Stimulated activated CD4-positive, alpha-beta T cell treated with anti-CD3 and anti-CD28 coated beads, Interleukin-2, amount 100 ng/mL, for 4 hours (primary cell): ENCODE measurements at places on chromosomes 2 and 18.

- DNase-seq = no peak
Measured at GRCh38 chr2:113123726-113124125, 3.7 kb upstream of the IL1RN start.

DNA sequence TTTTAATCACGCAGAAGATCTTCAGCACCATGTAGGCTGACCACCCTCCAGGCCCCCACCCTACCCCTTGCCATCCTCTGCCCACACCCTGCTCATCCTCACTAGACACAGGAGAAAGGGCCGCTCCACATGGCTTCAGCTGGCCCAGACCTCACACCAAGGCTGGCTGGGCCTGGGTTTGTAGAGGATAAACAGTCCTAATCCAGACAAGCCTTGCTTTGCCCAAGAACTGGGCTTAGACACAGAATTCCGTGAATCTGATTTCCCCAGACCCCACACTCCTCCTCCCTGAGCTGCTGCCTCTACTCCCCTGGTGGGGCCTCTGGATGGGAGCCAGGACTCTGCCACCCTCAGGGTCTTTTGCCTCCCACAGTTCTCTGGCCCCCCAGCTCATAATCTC, 185.3 kb downstream of the CYP26B1 start:
- no peak for DNase-seq

DNA sequence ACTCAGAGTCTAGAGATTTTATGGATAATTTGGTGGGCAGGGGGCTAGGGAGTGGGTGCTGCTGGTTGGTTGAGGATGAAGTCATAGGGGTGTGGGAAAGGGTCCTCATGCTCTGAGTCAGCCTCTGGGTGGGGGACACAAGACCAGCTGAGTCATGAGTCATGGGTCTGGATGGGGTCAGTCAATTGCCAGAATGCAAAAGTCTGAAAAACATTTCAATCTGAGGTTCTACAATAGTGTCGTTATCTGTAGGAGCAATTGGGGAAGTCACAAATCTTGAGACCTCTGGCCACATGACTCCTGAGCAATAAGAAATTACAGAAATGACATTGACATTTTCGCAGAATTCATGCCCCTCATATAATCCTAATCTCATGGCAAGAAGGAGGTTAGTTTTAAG, 15.1 kb downstream of the NMS start:
- DNase-seq = no peak

GRCh38 chr2:203685081-203685621, 21.3 kb upstream of the CD28 start:
- DNase-seq = no peak

- DNase-seq = no peak
Measured at GRCh38 chr2:191611614-191612013, 66.3 kb upstream of the NABP1 start.

- no peak for DNase-seq
Measured at GRCh38 chr2:12750166-12750905, 33.6 kb downstream of the TRIB2 start.

- no peak for DNase-seq
Measured at GRCh38 chr2:160006475-160006874, 55.9 kb downstream of the PLA2R1 start.

GRCh38 chr2:109173311-109174171, 44.5 kb downstream of the SH3RF3 start:
- DNase-seq = no peak

DNA sequence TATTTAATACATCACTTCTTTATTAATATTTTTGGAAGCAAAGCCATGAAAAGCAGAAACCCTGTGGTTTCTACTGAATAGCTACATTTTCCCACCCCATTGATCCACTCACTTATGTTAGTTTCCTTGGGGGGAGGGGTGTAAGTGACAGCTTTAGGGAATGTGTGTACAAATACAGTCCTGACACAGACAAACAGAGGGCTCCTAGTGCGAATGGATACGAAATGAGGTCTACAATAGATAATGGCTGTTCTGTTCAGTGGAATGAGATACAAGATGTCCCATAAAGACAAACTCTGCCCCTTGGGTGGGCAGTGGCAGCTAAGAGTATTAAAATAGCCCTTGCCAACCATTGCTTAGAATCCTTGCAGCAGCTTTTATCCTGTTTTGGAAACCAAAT, 312.9 kb downstream of the NCKAP5 start:
- DNase-seq = no peak

GRCh38 chr18:35247412-35248249, 6.8 kb downstream of the ZNF397 start:
- no peak for DNase-seq

DNA sequence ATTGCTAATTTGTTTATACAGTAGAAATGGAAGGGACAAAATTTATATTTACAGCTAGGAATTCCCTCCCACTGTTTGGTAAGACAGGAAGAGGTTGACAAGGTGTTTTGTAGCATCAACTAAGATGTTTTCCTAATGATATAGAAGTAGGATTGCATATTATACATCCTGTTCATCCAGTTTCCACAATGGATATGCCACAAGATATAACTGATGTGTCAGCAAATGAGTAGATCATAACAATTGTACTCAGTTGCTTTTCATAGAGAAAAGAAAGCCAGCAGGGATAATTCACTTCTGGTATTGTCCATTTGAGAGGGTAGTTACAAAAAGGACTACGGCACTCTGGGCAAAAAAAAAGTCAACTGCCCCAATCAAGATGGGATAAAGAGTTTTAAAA, 102.7 kb downstream of the CALCRL start:
- DNase-seq = no peak

DNA sequence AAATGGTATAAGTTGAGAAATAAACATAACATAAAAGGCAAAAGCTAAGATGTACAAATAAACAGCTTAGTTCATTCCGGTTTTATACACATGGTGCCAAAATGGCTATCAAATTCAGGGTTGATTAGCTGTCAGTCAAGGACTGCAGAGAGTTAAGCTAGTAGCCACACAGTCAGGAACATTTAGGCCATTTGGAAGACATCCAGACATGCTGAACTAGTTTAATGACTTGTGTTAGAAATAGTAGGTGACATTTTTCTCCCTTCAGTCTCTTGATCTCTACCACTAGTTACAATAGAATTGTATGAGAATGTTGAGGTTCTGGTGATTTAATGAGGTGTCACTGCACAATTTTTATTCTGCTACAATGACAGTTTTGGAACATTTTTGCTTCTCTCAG, 394.4 kb upstream of the SPHKAP start:
- DNase-seq = no peak

DNA sequence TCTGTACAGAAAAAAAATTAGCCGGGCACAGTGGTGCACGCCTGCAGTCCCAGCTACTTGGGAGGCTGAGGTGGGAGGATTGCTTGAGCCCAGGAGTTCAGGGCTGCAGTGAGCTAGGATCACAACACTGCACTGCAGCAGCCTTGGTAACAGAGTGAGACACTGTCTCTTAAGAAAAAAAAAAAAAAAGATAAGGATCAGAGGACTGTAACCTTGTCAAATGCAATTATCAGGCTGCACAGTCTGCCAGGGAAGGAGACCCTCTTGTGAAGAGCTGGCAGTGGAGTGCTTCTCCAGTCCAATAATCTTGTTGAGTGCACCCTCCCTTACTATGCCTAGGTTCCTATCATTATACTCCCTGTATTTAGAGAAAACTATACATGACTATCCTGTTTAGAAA, 330.7 kb downstream of the PDE11A start:
- no peak for DNase-seq

GRCh38 chr2:170588729-170589128, 126.4 kb upstream of the SP5 start:
- DNase-seq = no peak

GRCh38 chr2:199462956-199463692, 5.4 kb upstream of the SATB2 start:
- DNase-seq = no peak

DNA sequence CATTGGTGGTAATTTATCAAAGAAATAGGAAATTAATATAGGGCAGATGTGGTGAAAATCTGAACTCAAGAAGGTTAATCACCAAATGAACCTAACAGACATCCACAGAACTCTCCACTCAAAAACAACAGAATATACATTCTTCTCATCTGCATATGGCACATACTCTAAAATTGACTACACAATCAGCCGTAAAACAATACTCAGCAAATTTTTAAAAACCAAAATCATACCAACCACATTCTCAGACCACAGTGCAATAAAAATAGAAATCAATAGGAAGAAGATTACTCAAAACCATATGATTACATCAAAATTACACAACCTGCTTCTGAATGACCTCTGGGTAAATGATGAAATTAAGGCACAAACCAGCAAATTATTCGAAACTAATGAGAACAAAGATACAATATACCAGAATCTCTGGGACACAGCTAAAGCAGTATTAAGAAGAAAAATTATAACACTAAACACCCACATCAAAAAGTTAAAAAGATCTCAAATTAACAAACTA, 31.0 kb downstream of the RBM43 start:
- DNase-seq = no peak

GRCh38 chr2:174044556-174044955, 79.4 kb upstream of the SP3 start:
- DNase-seq = no peak

GRCh38 chr2:207141386-207141785, 24.4 kb downstream of the KLF7 start:
- DNase-seq = no peak

- DNase-seq = peak; percentile 18
Measured at GRCh38 chr18:47929681-47930198, 719 bp downstream of the SMAD2 start.

- DNase-seq = no peak
Measured at GRCh38 chr2:105682401-105682800, 62.3 kb upstream of the NCK2 start.

DNA sequence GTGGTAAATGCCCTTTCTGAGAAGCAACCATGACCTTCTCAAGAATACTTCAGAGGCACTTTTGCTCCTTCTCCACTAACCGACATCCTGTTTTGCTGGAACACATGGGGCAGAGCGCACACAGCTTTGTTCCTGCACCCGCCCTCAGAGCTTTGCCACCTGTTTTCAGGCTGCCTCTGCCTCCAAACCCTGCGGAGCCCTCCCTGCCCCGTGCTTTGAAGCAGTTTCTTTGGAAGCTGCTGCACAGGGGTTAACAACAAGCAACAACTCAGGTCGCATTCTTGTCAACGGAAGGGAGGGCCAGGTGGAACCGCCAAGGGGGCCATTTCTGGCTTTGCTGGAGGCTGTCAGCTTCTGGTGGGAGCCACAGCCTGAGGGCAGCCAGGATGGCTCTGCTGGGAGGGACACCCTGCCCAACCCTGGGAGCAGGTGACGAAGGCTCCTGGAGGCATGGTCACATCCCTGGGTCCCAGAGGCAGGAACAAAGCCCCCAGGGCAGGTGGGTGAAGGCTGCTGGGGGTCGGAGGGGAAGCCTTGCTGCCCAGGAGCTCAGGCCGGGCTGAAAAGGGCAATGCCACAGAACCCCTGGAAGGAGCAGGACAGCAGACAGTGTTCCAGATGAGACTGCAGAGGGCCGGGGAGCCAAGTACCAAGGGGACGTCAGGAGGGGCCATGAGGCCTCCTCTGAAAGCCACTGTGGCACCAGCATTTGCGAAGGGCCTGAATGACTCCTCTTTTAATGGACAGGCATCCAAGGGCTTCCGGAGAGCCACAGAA, 46.8 kb downstream of the MRPS5 start:
- DNase-seq = peak; percentile 50

GRCh38 chr18:45777393-45777792, 48.1 kb upstream of the SIGLEC15 start:
- no peak for DNase-seq

GRCh38 chr2:45329045-45329677, 281.9 kb downstream of the SRBD1 start:
- no peak for DNase-seq

DNA sequence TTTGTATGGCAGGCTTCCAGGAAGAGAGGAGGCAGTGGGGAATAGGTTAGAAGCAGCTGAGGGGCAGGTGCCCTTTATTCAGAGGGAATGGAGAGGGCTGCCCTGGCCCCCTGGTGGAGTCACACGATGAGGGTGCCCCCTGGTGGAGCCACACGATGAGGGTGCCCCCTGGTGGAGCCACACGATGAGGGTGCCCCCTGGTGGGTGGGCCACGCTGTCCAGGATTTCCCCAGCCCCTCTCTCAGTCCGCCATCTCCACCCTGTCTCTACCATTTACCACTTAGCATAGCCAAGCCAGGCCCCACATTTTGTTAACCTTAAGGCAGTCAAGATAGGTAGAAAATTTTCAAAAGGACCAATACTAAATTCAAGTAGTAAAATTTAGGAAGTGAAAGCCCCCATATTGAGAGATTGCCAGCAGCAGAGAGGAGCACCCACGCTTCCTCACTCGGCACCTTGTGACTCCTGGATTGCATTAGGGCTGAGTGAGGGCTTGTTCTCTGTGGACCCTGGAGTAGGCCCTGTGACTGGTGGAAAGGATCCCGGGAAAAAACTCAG, 10.4 kb upstream of the FAM228A start:
- no peak for DNase-seq

DNA sequence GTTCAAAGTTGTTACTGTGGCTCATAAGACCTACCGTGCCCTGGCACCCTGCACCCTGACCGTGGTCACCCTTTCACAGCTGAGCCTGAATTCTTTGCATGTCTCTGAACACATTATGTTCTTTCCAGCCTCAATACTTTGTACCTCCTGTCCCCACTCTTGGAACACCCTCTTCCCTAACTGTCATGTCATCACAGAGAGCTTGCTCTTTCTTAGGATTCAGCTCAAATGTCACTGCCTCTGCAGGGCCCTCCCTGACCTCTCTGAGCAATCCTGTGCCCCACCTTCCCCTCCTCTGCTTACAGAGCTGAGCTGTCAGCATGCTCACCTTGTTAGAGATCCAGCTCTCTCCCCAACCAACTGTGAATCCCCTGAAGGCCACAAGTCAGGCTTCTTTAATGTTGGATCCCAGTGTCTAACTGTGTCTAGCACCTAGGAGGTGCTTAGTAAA, 15.0 kb downstream of the PRKAG3 start:
- no peak for DNase-seq

DNA sequence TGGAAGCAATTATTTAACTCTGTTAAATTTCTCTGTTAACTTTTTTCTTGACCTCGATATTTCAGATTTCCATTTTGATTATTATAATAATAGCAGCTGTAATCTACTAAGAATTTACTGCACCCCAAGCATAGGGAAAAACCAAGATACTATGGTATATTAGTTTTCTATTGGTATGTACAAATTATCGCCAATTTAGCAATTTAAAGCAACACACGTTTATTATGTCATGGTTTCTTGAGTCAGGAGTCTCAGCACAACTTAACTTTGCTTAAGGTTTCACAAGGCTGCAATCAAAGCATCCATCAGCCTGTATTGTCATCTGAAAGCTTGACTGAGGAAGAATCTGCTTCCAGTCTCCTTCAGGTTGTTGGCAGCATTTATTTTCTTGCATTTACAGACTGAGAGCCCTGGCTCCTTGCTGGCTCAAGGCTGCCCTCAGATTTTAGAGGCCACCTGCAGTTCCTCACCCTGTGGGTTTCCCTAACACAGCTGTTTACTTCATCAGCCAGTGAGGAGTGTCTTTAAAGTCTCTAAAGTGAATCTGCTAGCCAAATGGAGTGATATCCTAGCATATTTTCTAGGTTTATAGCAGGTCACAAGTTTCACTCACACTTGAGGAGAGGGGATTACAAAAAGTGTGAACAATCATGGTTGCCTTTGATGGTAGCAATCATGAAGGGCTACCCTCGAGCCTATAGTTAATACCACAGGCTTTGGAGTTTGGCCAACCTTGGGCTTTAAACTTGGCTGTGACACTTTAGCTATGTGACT, 4.4 kb upstream of the VPS54 start:
- DNase-seq = no peak

GRCh38 chr2:64223055-64223454, 78.8 kb upstream of the PELI1 start:
- DNase-seq = no peak
